NCI-H748 treated with DMSO at 0.1 percent for 48 hours (cell line): ENCODE measurements at places on chromosomes 6 and 20.

DNA sequence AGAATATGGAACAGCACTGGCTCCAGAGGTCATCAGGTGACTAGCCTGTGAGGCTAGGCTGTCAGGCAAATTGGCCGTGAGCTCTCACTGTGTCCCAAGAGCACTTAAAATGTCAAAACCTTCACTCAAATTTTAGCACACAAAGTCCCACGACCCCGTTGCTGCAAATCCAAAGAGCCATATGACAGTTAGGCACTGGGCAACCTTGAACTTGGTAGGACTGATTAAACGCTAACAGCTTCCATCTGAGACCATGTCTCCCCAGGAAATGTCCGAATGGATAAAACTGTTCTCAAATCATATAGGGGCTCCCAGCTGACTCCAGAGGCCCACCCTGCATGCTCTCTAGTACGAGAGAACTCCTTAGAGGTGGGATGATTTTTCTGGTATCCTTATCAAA lies 196.6 kb downstream of the PHACTR1 start:
- DNase-seq, result no peak

GRCh38 chr6:7846966-7847818 lies 63.4 kb downstream of the TXNDC5 start:
- DNase-seq, result no peak

DNA sequence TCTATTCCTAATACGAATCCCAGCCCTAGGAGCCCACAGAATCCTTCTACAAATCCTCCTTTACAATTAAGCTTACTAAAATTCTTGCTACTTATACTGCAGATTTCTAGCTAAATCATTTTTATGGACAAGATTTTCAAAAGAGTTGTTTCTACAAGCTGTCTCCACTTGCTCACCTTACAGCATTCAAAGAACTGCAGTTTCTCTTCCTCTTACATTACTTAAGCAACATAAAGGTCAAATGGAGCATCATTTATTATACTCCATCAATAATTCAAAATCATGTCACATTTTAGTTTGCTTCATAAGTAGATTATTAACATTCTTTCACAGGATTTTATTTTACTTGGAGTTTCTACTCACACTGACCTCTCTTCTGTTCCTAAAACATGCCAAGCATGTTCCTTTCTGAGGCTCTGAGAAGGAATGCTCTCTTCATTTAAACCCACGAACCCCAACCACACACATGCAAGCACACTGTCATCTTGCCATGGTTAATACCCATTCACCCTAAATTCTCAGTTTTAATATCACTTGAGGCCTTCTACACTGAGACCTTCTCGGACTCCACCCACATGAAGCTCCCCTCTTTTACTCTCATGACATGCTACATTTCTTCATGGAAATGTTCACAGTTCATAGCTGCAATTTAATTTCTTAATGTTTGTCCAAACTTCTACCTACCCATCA lies 388.2 kb downstream of the TBC1D32 start:
- no peak for DNase-seq

GRCh38 chr20:33837096-33837830 lies 26.1 kb downstream of the CHMP4B start:
- DNase-seq, result no peak

- DNase-seq, result no peak
Observed at GRCh38 chr6:135481783-135482369, 15.7 kb downstream of the AHI1 start.

DNA sequence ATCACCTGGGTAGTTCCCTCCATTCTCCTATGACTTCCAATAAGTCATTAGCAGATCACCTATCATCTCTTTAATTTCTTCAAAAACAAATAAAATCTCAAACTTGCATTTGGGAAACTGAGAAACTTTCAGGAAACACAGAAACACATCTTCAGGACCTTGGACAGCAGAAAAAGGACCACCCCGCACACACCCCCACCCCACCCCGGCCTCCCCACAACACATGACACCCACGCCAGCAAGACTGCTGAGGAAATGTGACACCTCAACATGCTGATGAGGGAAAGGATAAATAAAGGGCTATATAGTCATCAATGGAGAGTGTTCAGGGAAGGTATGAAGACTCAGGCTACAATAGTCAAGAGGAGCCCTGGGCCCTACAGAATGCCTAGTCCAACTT lies 15.6 kb upstream of the TRIM39 start:
- DNase-seq, result no peak

GRCh38 chr20:61387204-61387953 lies 135.3 kb downstream of the CDH4 start:
- DNase-seq, result peak; percentile 22

DNA sequence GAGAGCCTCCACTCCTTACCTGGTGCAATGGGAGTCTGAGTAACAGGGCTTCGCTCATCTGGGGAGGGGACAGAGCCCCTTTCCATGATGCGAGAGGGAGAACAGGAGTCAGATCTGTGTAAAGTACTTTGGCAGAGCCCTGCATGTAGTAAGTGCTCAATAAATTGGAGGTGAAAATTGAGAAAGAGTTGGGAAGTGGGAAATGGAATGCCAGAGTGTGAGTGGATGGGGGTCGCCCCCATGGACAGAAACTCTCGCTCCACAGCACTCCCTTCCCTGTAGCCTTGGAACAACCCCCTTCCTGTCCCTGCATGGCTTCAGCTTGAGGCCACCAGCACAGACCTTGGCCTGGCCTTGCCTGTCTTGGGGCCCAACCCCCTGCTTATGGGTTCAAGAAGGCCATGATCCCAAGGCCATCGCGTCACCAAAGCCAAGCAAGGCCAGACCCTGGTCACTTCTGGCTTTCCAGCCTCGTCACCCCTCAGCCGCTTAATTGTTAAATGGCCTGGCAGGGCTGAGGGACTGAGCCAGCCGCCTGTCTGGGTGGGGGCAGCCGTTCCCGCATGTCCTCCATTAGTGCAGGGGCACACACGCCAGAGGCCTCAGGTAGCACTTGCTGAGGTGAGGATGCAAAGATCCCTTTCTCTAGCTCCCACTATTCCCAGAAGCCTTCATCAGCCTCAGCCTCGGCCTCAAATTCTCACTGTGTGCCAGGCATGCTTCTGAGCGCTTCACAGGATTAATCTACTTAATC lies 93.7 kb upstream of the PTPN1 start:
- no peak for DNase-seq

- no peak for DNase-seq
Observed at GRCh38 chr20:44166477-44166876, 20.5 kb downstream of the JPH2 start.

DNA sequence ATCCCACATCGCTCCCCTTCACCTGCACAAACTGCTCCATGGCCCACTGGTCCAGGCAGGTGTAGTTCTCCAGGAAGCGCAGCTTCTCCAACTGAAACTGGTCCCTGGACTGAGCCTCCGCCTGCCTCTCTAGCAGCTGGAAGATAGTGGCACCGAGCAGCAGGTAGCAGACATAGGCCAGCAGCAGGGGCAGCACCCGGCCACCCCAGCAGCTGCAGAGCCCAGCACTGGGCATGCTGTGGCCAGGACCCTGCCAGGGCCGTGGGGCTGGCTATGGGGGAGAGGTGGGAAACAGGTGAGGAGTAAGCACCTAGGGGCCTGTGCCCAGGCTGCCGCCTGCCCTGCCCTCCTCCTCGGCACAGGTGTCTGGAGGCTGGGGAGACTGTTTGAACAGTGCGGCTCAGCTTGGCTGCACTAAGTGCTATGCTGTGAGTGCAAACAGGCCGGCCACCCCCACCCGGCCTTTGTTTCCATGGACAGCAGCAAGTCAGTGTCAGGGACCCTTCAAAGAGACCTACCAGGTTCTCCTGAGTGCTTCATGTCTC lies at the start of gene KCNK16:
Gene KCNK16, minus strand, starts transcription at position 397 of the 545 bp plus-strand sequence. Its CDS starts 162 bp downstream, at position 235.
- no peak for DNase-seq

- no peak for DNase-seq
Observed at GRCh38 chr6:6497976-6498375, 90.5 kb upstream of the LY86 start.

- DNase-seq, result no peak
Observed at GRCh38 chr6:43924222-43924702, 154.3 kb downstream of the VEGFA start.

GRCh38 chr20:21453690-21454089 lies 56.4 kb upstream of the NKX2-4 start:
- DNase-seq, result no peak

- DNase-seq, result peak; percentile 80
Observed at GRCh38 chr20:2234598-2235191, 61.1 kb upstream of the TGM3 start.

DNA sequence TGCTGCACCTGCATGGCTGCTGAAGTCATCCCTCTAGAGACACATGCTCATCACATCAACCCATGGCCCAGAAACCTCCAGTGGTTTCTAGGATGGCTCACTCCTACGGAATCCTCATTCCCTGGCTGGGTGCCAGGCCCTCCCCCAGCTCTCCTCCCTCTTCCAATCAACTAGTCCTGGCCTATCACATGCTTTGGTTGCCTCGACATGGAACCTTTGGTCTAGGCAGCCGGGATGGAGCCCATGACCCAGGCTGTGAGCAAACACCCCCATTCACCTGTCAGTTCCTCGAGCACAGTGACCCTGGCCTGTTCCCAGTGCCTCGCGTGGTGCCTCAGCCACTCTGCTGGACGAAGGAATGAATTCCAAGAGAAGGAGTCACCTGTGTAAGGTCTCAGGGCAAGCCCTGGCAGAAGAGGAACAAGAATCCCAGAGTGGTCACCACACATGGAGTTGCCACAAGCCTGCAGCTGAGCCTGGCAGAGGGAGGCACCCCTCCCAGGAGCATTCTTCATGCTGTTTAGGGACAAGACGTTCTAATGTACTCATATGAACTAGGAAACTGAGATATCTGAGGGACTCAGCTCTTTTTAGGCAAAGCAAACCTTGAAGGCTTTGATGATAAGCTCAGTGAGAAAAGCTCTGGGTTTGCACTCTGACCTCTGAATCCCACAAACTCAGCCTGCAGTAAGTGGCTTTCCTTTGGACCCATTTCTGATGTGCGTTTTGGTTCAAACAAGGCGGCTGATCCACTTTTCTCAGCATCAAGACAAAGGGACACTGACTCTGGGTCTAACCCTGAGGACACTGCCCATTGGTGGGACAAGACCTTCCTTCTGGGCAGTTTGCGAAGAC lies 40.2 kb downstream of the PPP1R3G start:
- DNase-seq, result no peak

DNA sequence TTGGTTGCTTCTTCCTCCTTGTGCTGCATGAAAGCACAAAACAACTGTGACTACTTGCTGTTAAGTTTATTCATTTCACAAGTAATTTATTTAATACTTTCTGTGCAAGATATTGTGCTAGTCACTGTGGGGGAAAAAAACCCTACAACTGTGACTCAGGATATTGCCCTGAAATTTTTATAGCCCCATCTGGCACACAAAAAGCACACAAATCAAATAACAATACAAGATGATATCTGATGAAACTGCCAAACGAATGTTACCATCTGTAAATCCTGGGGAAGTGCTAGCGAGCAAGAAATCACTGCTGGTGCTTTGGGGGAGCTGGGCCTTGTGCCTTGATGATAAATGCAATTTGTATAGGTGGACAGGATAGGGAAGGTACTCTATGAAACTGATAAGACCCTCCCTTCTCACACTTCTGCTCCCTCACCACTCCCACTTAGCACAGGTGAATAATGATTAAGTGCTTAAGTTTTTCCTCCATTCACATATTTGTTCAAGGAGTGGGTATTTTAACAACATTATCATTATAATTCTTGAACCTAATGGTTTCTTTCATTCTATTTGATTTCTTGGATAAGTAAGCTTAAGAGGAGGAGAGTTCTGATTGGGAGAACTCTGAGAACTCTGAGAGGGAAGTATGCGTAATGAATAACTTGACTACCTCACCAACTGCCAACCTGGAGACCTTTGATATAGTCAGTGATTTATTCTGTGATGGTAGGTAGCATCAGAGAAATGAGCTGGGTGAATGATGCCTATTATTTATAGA lies 115.3 kb downstream of the RTN4IP1 start:
- DNase-seq, result no peak

DNA sequence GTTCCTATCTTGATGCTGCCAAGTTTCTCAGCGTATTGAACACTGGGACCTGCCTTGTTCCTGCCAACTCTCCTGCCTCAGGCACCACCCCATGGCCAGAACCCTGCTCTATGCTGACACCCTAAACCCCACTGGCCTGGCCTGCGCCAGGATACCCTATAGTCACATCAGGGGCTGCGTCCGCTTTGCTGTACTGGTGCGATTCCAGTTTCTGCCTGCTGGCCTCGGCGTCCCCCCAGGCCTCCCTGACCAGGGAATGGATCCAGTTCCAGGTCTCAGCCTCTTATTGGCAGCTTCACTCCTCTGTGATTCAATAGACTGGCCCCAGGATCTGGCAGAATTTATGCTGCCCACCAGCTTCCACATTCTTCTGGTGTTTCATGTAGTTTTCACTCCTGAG lies 55.0 kb downstream of the GPR6 start:
- no peak for DNase-seq

- DNase-seq, result no peak
Observed at GRCh38 chr6:41476401-41476800, 69.8 kb upstream of the FOXP4 start.

DNA sequence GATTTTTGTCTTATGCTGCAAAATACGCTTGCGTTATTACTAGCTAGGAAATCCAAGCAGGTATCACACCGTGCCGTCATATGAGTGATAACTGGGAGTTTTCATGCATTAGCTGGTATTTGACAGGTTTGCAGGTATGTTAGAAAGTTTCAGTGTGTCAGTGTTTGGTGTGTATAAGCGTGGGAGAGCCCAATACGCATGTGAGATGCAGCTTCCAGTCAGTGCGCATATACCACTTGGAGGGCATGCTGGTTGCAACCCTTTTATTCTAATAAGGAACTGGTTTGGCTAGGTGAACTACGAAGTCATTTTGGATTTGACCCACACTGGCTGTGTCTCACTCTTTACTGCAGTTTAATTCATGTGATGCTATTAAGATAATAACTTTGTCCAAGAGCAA lies 35.1 kb downstream of the JARID2 start:
- no peak for DNase-seq

DNA sequence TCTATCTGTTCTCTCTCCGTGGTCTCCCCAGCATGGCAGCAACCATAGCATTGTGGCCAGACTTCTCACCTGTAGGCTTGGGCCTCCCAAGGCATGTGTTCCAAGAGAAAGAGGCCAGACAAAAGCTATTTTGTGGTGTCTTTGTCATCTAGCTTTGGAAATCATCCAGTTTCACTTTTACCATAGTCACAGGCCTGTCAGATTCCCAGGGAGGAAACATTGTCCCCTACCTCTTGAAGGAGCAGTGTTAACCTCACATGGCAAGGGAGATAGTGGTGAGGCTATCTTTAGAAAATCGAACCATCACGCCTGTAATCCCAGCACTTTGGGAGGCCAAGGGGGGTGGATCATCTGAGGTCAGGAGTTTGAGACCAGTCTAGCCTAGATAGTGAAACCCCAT lies 42.3 kb upstream of the RALGAPA2 start:
- DNase-seq, result no peak

DNA sequence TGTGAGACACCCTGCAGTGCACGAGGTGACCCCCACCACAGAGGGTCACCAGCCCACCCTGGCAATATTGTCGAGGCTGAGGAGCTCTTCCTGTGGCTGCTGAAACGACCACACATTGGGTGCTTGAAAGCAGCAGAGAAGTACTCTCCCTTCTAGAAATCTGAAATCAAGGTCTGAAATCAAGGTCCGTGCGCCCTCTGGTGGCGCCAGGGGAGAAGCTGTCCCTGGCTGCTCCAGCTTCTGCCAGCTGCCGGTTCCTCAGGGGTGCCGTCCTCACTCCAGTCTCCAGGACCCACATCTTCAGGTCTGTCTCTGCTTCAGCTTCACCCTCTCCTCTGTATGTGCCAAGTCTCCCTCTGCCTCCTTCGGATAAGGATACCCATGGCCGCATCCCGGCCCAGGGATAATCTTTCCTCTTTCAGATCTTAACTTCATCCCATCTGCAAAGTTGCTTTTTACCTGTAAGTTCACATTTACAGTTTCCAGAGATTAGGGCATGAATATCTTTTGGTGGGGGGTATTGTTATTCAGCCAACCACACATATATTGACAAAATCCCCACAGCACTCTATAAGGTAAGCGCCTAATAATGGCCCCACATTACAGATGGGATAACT lies 108.3 kb upstream of the PHACTR3 start:
- peak; percentile 58 for DNase-seq
